Stimulated activated CD8-positive, alpha-beta memory T cell treated with anti-CD3 and anti-CD28 coated beads, Interleukin-4, amount 100 ng/mL, for 24 hours (primary cell): ENCODE measurements at places on chromosomes 13 and 19.
A peak's percentile ranks its signal among the peaks of the same experiment; 100 is the strongest.

DNA sequence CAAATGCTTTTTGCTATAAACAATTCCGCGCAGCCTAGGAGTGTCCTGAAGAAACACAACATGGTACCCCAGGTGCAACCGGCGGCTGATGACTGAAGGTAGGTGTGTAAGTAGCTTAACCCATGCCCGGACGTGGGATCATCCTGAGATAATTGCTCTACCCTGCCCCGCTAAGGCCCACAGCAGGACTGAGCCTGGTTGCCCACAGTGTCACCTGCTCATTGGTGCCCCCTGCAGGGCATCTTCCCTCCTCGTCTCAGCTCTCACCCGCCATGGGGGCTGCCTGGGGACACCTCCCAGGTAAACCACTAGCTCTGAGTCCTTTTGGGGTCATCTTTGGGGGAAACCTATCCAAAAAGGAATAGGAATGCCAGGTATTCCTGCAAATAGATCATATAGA, 22.3 kb downstream of the TMEM161A start:
- DNase-seq: peak; percentile 30

DNA sequence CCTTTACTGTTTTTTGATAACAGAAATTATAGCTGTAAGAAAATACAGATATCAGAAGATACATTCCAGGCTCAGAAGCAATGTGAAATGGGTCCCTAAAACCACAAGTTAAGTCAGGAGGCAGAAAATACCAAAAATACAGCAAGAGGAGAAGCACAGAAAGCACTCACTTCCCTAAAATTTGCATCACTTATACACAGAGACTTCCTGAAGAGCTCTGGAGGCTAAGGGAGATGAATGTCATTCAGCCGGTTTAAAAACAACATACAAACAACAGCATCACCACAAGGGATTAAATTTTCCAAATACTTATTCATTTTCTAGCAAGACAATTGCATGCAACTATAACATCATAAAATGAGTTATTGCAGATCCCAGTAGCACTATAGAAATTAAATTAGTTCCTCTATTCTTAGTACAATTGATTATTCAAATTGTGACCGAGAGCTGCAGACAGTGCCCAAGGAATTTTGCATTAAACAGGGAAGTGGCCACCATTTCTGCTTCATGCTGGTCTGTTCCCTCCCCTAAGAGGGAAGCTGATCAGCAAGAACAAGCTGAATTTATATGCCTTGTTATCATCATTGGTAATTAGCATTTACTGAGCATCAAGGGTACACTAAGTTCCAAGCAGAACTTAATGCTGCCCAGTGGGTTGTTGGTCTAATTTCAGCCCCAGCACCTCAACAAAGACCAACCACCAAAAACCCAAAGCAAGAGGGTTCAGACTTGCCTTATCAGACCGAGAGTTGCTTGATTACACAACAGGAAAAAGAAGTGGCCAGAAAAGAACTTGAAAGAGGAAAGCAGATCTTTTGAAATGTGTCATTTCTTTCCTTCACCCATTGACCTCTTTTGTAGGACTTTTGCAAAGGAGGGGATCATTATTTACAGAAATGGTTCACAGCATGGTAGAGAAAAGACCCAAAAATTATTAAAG, 140.7 kb downstream of the KCTD12 start:
- DNase-seq: no peak

DNA sequence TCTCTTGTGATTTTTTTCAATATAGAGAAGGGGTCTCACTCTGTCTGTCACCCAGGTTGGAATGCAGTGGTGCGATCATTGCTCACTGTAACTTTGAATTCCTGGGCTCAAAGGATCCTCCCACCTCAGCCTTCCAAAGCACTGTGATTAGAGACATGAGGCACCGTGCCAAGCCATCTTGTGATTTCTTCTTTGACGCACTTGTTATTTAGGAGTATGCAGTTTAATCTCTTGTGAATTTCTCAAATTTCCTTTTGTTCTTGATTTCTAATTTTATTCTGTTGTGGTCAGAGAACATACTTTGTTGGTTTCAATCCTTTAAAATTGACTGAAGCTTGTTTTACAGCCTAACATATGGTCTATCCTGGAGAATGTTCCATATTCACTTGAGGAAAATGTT, 14.5 kb downstream of the IPO5 start:
- no peak for DNase-seq

DNA sequence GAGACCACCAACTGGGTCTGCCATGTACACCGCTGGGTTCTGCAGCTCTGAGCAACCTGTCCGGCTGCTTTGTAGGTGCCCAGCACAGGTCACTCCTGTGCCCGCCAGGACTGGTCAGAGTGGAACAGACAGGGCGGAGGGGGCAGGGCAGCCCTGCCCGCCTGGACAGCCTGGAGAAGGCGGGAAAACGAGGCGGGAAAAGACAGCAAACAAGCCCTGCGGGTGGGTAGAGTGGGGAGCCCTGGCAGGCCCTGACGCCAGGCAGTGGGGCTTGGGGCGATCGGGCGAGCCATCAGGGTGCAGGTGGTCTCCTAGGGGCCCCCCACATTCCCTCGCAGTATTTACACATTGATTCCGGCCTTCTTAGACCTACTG, 533 bp upstream of the UHRF1 start:
- no peak for DNase-seq

GRCh38 chr13:33490461-33491327, 205.1 kb upstream of the STARD13 start:
- no peak for DNase-seq

DNA sequence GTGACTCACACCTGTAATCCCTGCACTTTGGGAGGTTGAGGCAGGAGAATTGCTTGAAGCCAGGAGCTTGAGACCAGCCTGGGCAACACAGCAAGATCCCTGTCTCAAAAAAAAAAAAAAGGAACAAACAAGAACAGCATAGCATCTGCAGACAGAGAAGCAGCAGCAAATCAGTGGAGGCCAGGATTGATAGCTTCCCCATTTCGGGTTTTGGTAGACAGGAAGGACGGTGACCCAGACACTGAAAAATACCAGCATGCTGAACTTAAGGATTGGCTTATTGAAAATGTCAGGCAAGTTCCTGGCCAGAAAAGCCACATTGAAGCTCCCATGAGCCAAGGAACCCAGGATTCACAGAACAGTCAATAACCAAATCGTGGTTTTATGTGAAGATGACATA, 3.0 kb downstream of the ZNF490 start:
- DNase-seq: no peak

GRCh38 chr19:13102666-13103580, at the start of gene LYL1:
Gene LYL1, minus strand, starts transcription at chr19:13102858. Its CDS starts 1,687 bp downstream, at chr19:13101171.
- no peak for DNase-seq

DNA sequence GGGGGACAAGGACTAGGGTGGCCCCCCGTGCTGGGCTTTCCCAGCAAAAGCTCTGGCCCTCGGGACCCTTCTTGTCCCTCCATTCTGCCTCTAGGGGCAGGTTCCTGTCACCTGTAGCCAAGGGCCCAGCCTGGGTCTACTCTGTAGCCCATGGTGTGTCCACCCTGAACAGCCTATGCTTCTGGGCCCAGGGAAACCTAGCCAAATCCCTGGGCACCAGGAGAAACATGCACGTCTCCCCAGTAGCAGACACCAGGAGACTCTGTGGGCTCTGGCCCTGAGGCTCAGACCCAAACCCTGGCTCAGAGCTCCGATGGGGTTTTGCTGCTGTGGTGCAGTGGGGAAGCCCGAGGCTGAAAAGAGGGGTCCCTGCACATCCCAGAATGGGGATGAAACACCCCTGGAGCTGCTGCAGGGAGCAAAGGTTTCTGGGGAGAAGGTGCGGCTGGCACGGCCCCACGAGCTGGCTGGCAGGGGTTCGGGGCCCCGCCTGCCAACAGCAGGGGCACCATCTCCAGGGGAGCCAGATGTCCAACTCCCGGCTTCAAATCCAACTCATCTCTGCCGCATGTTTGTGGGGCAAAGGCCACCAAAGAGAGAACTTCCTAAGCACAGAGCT, 18.2 kb downstream of the CEBPG start:
- no peak for DNase-seq

- DNase-seq: no peak
Measured at GRCh38 chr19:16400911-16401591, 70.7 kb downstream of the EPS15L1 start.

- no peak for DNase-seq
Measured at GRCh38 chr13:75514080-75514995, 23.3 kb downstream of the COMMD6 start.

DNA sequence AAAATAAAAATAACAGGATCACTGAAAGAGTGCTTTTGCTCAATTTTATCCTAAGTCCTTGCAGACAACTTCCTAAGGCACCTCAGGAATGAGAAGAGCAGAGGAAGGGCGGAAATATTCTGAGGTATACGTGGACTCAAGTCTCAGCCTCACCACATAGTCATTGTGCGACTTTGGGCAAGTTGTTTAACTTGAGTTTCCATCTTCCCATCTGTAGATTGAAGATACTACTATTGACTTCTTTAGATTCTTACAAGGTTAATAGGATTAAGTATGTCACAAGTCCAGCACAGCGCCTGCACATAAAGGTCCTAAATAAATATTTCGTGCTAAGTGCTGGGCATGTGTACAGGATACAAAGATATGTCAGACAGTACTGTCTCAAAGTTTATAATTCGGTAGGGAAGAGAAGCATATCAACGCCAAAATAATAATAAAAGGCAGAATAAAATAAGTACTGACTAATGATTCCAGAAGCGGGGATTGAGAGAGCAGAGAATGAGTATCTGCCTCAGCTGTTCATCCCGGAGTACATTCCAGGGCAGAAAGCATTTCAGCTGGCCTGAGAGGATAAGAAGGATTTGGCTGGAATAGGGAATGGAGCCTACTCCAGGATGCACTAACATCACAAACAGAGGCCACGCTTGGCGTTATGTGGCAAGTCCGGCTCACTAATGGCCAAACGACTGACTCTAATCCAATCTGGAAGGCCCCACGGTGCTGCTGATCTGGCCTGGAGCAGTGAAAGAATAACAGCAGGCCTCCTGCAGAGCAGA, 139.7 kb downstream of the FLT1 start:
- no peak for DNase-seq

DNA sequence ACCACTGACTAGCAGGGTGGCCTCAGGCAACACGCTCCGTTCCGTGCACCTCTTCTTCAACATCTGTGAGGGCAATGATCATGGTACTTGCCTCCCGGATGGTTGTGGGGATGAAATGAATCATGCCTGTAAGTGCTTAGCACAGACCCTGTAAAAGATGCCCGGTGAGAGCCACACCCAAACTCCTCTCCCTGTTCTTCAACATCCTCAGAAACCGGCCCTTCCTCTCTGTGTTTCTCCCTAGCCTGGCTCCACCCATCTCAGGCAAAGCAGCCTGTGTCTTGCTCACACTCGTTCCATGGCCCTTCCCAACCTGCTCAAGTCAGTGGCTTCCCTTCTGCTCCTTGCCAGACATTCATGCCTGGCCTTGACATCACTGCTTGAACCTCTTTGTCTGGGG, 5.8 kb upstream of the DMKN start:
- DNase-seq: no peak

DNA sequence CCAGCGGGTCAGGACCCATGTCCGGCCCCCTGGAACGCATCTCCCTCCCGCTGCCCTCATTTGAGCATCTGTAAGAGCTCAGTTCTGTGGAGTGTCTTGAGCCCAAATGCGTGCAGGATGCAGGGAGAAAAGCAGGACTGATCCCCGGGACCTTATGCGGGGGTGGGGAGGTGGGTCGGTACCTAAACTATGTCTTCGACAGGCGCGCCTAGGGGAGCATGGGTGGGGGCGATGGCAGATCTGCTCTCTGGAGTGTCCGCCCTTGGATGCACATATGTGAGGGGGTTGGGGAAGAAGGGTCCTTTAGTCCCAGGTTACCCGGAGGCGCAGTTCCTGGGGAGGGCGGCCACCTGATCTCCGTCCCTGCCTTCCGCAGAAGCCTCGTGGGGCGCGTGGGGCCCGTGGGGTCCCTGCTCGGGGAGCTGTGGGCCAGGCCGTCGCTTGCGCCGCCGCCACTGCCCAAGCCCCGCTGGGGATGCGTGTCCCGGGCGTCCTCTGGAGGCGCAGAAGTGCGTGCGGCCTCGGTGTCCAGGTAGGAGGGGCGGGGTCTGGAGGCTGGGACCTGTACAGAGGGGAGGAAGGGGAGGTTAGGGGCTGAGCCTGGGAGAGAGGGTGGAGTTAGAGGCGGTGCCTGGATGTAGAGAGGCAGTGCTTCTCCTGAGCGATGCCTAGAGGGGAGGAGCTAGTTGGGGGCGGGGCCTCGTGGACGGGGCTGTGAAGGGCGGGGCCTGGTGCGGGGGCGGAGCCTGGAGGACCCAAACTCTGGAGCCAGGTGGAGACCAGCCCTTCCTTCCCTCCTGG, 2.9 kb downstream of the CILP2 start:
- peak; percentile 53 for DNase-seq

DNA sequence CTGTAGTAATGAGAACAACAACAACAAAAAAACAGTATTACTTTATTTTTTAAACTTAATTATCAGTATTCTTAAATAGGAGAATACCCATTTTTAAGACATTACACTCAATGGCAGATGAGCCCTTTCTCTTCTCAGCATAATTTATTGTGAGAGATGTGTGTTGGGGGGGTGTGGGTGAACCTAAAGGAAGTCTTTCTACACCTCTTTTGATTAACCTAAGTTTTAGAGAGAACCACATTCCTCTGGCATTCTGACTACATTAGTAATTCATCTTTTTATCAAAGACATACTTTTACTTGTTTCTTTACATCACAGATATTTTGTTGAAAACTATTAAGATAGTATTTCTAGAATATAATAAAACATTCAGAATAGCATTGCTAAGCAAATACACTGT, 890.9 kb downstream of the PCDH9 start:
- DNase-seq: no peak

DNA sequence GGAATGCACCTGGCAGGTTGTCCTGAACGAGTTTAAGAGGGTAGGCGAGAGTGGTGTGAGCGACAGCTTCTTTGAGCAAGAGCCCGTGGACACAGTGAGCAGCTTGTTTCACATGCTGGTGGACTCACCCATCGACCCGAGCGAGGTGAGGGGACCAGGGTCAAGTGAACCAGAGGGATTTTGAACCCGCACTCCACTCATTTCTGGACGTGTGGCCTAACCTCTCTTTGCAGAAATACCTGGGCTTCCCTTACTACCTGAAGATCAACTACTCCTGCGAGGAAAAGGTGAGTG, 1.7 kb downstream of the CATSPERG start:
- DNase-seq: no peak

DNA sequence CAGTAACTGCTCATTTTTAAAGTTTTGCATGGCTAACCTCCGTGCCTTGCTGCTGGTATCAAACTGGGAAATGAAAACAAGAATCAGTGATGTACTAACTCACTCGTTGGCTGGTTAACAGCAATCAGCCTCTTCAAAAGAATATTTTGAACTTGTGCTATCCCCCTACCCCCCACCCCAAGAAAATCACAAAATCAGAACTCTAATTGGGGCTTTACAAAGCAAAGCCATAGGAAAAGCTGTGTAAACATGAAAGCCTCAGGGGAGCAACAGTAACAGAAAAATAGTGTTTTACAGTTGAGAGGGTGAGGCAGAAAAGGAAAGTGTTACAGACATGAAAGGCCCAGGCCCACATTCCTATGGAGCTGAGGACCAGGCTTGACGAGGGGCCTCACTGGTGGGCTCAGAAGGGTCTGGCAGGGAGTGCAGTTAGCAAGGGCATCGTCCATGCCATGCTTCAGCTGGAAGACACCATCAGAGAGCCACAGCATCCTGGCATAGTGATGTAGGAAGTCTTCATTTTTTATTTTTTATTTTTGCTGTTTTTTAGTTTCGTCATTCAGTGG, 217.6 kb downstream of the PCCA start:
- no peak for DNase-seq
